ENCODE measurements at places on chromosomes 2 and 18.

DNA sequence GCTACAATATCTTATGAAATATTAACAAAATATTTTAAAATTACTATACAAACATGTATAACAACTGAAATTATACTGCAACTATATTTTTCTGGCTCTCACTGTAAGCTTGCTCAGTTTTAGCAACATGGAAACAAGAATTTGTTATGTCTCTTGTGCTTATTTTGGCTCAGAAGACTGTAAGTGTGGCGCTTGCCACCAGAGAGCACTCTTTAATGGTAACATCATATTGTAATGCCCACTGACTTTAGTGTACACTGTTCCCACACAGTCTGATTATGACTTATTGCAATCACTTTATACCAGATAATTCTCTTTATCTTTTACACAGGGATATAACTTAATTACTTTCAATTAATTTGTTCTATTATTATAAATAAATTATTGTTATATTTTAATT, 1500.6 kb upstream of the TMEFF2 start:
- no peak for DNase-seq

- DNase-seq, result no peak
Measured at GRCh38 chr2:11863513-11864328, 117.3 kb downstream of the LPIN1 start.

DNA sequence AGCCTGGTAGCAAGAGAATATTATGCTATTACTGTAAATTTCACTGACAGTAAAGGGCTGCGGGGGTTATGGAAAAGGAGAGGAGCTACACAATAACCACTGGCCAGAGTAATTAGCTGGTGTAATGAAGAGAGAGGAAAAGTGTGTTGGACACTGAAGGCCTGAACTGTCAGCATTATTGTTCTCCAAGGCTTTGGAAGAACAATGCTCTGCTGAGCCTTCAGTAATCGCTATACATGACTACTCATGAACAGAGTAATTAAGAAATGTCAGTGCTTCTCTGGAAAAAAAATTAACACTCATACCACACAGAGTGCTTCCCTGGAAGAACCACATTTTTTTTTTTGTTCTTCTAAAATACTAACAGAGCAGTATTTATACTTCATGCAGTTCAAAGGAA, 931.3 kb downstream of the CPS1 start:
- DNase-seq, result no peak

GRCh38 chr2:217086718-217087117, 226.9 kb upstream of the TNP1 start:
- no peak for DNase-seq

Measured in GM12878 (cell line).